ENCODE measurements at places on chromosomes 16 and 17.

- DNase-seq, result no peak
These were observed 42.5 kb downstream of the PSME3IP1 start for GRCh38 chr16:57143149-57143921.

GRCh38 chr17:21573961-21574610 is 118.2 kb upstream of the KCNJ18 start:
- DNase-seq, result peak; percentile 48

- no peak for DNase-seq
These were observed 1.0 kb downstream of the FZD2 start for GRCh38 chr17:44558334-44558709.

DNA sequence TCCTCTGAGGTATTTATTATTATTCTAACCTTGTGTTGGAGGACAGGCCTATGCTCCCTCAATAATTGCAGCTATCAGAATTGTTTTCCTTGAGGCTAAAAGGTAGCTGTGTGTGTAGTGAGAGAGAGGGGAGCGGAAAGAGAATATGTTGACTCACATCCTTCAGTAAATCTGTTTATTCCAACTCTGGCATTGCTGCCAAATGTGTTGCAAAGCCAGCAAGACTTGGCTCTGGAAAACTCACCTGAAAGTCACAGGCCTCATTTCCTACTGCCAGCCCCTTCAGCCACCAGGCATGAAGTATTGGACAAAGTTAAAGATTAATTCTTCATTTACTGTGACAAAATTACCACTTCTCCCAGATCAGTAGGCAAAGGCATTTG is 9.6 kb downstream of the CA10 start:
- no peak for DNase-seq

DNA sequence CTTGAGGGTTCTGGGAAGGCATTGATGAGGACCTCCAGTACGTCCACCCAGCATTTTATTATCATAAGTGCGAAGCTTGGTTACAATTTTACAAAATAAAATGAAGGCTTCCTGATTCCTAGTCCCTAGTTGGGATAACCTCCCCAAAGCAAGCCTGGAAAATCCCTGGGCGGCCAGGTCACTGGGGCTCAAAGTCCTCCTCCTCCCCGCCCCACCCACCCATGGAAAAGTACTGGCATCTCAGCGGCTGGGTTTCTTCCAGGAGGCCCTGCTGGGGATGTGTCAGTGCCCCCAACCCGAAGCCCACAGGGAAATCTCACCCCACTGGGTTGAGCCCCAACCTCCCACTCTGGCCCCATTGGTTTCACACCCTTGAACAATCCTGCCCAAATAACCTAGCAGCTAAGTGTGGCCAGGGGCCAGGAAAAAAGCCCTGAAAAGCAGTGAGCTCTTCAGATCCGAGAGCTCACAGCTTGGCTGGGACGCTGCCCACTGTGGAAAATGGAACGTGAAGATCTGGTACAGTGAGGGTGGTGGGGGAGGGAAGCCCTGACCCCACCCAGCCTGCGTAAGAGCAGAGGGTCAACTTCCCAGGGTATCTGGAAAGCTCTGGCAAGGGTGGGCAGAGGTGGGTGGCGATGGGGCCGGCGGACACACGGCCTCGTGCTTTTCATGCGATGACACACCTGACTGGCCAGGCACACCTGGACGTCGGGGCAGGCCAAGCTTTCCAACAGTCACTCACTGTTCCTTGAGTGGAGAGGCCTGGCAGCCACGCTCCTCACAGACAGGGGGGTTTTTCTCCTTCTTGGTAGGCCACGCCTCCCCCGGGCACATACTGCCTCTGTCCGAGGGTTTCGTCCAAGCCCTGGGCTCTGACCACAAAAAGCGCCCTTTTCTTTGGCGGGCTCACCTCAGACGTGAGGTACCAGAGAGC is 324.5 kb downstream of the SOX9 start:
- DNase-seq, result no peak
